ENCODE measurements at places on chromosomes 1 and 21. TPM values are rescaled to one million over a fixed set of nuclear protein-coding genes. Genes with fewer than 3 reads are reported as not detected.

DNA sequence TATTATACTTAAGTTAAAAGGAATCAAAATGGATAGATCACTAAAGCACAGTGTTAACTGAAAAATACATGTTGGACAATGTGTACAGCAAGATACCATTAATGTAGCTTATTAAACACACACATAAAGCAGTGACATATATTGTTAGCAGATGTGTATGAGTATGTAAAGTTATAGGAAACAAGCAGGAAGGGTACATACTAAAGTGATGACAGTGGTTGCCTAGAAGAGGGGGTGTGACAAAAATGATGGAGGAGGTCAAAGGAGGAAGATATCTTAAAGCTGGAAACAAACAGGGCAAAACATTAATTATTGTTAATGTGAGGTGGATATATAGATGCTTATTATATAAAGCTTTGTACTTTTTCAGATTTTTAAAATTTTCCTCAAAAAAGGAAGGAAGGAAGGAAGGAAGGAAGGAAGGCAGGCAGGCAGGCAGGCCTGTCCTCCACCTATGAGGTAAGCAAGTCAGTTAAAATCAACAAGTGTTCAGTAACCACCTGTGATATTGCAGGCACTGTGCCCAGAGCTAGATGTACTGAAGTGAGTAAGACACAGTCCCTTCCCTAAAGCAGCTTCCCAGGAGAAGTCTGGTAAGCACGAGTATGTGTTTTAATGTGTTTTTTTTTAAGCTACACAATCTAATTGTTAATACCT, 252.9 kb upstream of the NR5A2 start:
- H3K36me3 ChIP-seq = no peaks in the 10 kb centered on the region
- no peaks in the 10 kb centered on the region for H3K4me1 ChIP-seq
- H3K27me3 ChIP-seq = peaks cover 3% of the 10 kb centered on the region
- no peak overlapping the region for H3K27ac ChIP-seq
- no peak for DNase-seq

- H3K4me3 ChIP-seq = no peak overlapping the region
- DNase-seq = no peak
- H3K27ac ChIP-seq = no peak overlapping the region
- H3K4me1 ChIP-seq = peaks cover 8% of the 10 kb centered on the region
- peaks cover 26% of the 10 kb centered on the region for H3K27me3 ChIP-seq
- no peaks in the 10 kb centered on the region for H3K36me3 ChIP-seq
Observed at GRCh38 chr1:207922554-207922953, 11.6 kb upstream of the CD34 start.

The HES4 gene
- 79.2 TPM for total RNA-seq

The ST6GALNAC5 gene
- 2.6 TPM for total RNA-seq

GRCh38 chr1:231186356-231187115, 24.7 kb downstream of the TRIM67 start:
- no peak overlapping the region for H3K4me3 ChIP-seq
- peaks cover 38% of the 10 kb centered on the region for H3K27me3 ChIP-seq
- H3K4me1 ChIP-seq = no peaks in the 10 kb centered on the region
- DNase-seq = no peak

The SPRR2A gene
- total RNA-seq = not detected

DNA sequence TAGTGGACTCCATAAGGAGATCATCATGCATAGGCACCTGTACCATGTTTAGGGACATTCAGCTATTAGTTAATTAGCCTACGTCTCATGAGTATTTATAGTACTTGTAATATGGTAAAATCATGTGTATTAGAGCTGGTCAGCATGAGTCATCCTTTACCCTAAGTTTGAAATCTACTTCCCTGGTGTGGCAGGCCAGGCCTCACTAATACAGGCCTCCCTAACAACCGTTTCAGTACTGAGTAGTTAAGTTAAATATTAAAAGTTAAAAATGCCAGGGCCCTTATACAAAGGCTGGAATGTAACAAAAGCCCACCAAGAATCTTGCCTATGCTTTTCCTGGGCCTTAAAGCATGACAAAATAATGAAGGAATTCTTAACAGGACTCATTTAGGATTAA, 356.3 kb upstream of the DPYD start:
- no peaks in the 10 kb centered on the region for H3K27me3 ChIP-seq
- peaks cover 5% of the 10 kb centered on the region for H3K4me1 ChIP-seq
- DNase-seq = no peak
- peak overlapping the region; percentile 27 for H3K27ac ChIP-seq
- peaks cover 5% of the 10 kb centered on the region for H3K36me3 ChIP-seq
- H3K4me3 ChIP-seq = no peak overlapping the region

The NPPA gene
- total RNA-seq = not detected

DNA sequence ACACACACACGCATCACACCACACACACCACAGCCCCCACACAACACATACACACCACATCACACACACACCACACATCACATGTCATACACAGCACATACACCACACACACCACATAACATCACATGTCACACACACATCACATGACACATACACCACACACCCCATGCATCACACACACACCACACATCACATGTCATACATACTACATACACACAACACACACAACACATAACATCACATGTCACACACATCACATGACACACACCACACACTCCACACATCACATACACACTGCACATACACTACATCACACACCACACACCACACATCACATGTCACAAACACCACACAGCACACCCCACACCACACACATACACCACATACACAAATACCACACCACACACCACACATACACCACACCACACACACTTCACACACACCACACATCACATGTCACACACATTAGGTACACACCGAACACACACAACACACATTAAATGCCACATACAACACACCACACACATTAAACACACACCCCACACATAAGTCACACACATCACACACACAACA, 1.8 kb downstream of the LYPD8 start:
- no peaks in the 10 kb centered on the region for H3K36me3 ChIP-seq
- no peaks in the 10 kb centered on the region for H3K4me1 ChIP-seq
- H3K27ac ChIP-seq = no peak overlapping the region
- H3K4me3 ChIP-seq = no peak overlapping the region

- no peaks in the 10 kb centered on the region for H3K27me3 ChIP-seq
- no peak for DNase-seq
- H3K4me3 ChIP-seq = no peak overlapping the region
- H3K27ac ChIP-seq = peak overlapping the region; percentile 11
- H3K4me1 ChIP-seq = peaks cover 10% of the 10 kb centered on the region
- peaks cover 14% of the 10 kb centered on the region for H3K36me3 ChIP-seq
Observed at GRCh38 chr1:211783266-211783665, 47.3 kb downstream of the LPGAT1 start.

GRCh38 chr1:244356376-244356775, 95.3 kb downstream of the ADSS2 start:
- no peak for DNase-seq
- H3K4me1 ChIP-seq = peaks cover 39% of the 10 kb centered on the region
- no peaks in the 10 kb centered on the region for H3K36me3 ChIP-seq
- H3K27ac ChIP-seq = no peak overlapping the region

The LAX1 gene
- not detected for total RNA-seq

- no peaks in the 10 kb centered on the region for H3K36me3 ChIP-seq
- H3K4me3 ChIP-seq = peak overlapping the region; percentile 84
- H3K4me1 ChIP-seq = peaks cover 34% of the 10 kb centered on the region
- DNase-seq = no peak
- peaks cover 51% of the 10 kb centered on the region for H3K27me3 ChIP-seq
Observed at GRCh38 chr1:212607913-212608391, 609 bp upstream of the ATF3 start.

GRCh38 chr1:171610385-171610784, 11.7 kb upstream of the MYOCOS start:
- no peak overlapping the region for H3K4me3 ChIP-seq
- H3K27ac ChIP-seq = no peak overlapping the region
- DNase-seq = no peak
- H3K4me1 ChIP-seq = no peaks in the 10 kb centered on the region
- no peaks in the 10 kb centered on the region for H3K36me3 ChIP-seq
- H3K27me3 ChIP-seq = no peaks in the 10 kb centered on the region

GRCh38 chr21:39885119-39885848, 18.0 kb downstream of the PCP4 start:
- no peak overlapping the region for H3K4me3 ChIP-seq
- DNase-seq = no peak
- no peak overlapping the region for H3K27ac ChIP-seq
- H3K4me1 ChIP-seq = no peaks in the 10 kb centered on the region
- no peaks in the 10 kb centered on the region for H3K36me3 ChIP-seq

DNA sequence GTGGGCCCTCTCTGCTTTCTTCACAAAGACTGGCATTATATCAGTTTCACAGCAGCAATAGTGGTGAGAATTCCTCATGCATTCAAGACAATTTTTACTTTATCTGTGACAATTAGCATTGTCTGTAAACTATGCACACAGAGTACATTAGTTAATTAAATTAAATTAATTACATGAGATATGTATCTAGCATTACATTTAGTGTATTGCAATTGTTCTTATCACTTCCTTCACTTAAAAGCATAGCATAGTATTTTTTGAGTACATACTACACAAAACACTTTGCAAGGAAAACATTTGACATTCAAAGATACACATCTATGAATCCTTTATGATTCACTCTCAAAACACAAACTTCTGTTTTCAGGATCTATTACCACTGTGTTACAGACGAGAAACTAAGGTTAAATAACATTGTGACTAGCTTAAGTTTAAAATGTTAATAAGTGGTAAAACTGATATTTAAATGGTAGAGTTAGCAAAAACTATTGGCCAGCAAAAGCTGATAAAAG, 1542.6 kb downstream of the PLA2G4A start:
- no peaks in the 10 kb centered on the region for H3K36me3 ChIP-seq
- H3K4me3 ChIP-seq = no peak overlapping the region
- peaks cover 4% of the 10 kb centered on the region for H3K4me1 ChIP-seq
- DNase-seq = no peak

DNA sequence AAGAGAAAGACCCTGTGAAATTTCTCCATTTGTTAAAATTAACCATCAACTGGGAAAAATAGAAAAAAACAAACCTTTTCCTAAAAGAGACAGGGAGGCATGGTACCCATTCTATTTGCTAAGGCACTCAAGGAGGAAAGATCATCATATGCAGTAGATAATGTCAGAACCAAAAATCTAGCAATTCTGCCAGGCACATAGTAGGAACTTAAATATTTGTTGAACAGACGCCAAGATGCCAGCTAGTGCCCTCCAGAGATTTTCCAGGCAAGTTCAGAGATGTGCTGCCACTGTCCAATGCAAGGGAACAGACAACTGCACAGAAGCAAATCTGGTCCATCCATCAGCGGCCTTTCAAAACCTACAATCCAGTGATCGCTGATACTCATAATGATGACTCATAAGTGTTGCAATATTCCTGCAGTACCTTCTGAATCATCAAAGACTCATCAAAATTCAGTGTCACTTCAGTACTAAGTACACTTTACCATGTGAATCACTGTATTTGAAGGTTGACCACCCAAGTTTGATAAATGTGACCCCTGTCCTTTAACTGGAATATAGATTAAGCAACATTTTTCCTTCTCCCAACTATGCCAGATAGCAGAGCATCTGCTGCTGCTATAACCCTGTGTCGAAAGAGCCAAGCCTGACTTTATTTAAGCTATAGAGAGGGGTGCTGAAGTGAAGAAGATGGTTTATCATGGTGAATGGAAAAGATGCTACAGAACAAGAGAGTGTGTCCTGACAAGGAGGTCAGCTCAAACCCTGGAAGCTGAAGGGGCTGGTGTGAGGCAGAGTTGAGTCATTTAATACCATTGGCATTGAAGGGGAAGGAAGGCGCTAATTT, 99.1 kb downstream of the MT1HL1 start:
- peaks cover 18% of the 10 kb centered on the region for H3K36me3 ChIP-seq
- no peak overlapping the region for H3K4me3 ChIP-seq
- H3K4me1 ChIP-seq = no peaks in the 10 kb centered on the region
- H3K27me3 ChIP-seq = no peaks in the 10 kb centered on the region
- no peak overlapping the region for H3K27ac ChIP-seq

DNA sequence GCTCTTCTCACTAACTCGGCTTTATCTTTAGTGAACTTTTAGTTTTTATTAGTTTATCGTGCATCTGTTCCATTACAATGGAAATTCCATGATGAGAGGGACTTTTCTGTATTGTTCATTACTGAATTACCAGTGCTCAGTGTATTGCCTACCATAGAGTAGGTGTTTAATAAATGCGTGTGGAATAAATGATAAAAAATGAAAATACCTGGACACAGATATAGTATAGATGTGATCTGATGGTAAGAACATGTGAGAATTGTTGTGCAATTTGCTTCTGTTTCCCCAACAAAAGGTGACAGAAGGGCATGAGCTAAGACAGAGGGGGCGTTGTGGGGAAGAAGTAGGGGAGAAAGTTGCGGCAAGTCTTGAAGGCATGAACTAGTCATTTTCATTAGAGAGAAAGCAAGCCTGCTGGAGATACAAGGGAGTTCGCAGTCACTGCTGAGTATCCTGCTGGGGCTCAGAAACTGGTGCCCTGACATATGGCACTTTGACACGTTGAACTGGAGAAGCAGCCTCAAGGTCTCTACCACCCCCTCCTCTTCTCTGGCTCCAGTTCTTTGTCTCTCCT, 5.6 kb upstream of the COG2 start:
- H3K27ac ChIP-seq = no peak overlapping the region
- H3K4me3 ChIP-seq = no peak overlapping the region
- no peak for DNase-seq
- no peaks in the 10 kb centered on the region for H3K4me1 ChIP-seq

- no peaks in the 10 kb centered on the region for H3K36me3 ChIP-seq
- H3K4me1 ChIP-seq = peaks cover 18% of the 10 kb centered on the region
- DNase-seq = no peak
- H3K27me3 ChIP-seq = peaks cover 15% of the 10 kb centered on the region
- H3K27ac ChIP-seq = no peak overlapping the region
Observed at GRCh38 chr1:101139130-101139529, 97.7 kb upstream of the S1PR1 start.

The SH2D1B gene
- not detected for total RNA-seq

DNA sequence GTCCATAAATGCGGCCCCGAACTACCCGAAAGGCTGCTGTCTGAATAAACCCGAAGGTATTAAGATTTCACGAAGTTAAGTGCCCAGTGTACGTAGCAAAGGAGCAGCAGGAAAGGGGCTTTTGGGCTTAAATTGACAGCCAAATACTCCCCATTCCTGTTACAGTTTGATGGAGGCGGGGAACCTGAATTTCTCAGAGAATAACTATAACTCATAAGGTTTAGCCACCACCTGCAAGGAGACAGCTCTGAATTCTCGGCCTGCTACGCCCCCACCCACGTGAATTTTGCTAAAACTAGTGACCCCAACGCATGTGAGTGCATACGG, 5.2 kb downstream of the GFI1 start:
- peaks cover 86% of the 10 kb centered on the region for H3K27me3 ChIP-seq
- DNase-seq = no peak
- H3K27ac ChIP-seq = peak overlapping the region; percentile 23
- H3K36me3 ChIP-seq = no peaks in the 10 kb centered on the region
- peaks cover 55% of the 10 kb centered on the region for H3K4me1 ChIP-seq
- peak overlapping the region; percentile 68 for H3K4me3 ChIP-seq

DNA sequence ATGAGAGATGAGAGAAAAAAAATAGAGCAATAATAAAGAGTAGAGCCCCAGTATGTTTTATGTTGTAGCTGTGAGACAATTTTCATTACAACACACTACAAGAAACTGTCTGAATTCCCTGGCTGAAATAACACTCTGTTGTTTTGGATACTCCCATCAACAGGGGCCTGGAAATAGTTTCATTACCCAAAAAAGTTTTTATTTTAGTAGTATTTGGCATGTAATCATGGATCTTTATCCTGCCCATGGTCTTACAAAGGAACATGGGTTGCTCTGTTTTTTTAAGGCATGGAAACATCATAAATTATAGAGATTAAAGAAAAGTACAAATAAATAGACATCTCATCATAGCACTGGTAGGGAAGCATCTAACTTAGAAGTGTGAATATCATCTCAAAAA, 56.3 kb downstream of the GNG12 start:
- no peaks in the 10 kb centered on the region for H3K27me3 ChIP-seq
- DNase-seq = no peak
- no peak overlapping the region for H3K4me3 ChIP-seq
- peaks cover 24% of the 10 kb centered on the region for H3K4me1 ChIP-seq
- H3K36me3 ChIP-seq = peaks cover 24% of the 10 kb centered on the region

The CD1C gene
- total RNA-seq = not detected

The CBR1 gene
- 17.2 TPM for total RNA-seq

The TMPRSS15 gene
- 1.3 TPM for total RNA-seq
